Stimulated activated CD8-positive, alpha-beta memory T cell treated with anti-CD3 and anti-CD28 coated beads, Interleukin-2, amount 100 ng/mL, for 1 hour (primary cell): ENCODE measurements at places on chromosomes 6 and 20.

DNA sequence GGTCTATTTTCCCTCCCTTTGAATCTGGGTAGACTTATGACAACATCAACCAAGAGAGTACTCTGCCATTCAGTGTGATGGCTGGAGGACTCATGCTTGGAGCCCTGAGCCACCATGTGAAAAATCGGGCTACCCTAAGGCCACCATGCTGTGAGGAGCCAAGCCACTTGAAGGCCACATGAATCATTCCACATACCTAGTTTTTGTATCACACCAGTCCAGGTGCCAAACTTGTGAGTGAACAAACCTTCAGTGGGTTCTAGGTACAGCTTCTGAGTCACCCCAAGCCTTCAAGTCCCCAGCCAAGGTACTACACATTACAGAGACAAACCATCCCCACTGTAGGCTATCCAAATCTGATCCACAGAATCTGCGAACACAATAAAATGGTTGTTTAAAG, 37.4 kb upstream of the E2F3 start:
- DNase-seq: no peak

DNA sequence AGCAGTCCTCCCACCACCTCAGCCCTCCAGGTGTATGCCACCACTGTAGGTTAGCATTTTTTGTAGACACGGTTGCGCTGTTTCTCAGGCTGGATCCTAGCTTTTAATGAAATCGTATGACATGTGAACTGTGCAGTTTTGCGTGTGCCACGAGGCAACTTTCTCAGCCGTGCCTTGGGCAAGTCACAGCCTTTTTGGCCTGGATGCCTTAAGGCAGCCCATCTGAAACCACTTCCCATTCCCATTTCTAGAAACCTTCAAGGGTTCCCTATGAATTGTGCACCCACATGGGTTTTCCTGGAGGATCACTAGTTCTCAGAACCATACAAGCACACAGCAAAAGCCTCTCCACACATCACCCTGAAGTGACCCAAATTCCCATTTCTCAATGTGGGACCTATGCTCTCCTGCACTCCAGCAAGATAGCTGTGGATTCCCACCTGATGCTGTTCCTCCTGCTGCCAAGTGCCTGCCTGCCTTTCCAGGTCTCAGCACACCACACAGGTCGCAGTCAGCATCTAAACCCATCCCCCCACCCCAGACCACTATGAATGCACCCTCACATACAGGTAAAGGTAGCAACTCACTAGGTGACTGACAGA, 28.9 kb downstream of the SNX5 start:
- DNase-seq: no peak

- no peak for DNase-seq
Observed at GRCh38 chr20:62607366-62608217, 34.7 kb upstream of the SLCO4A1 start.

DNA sequence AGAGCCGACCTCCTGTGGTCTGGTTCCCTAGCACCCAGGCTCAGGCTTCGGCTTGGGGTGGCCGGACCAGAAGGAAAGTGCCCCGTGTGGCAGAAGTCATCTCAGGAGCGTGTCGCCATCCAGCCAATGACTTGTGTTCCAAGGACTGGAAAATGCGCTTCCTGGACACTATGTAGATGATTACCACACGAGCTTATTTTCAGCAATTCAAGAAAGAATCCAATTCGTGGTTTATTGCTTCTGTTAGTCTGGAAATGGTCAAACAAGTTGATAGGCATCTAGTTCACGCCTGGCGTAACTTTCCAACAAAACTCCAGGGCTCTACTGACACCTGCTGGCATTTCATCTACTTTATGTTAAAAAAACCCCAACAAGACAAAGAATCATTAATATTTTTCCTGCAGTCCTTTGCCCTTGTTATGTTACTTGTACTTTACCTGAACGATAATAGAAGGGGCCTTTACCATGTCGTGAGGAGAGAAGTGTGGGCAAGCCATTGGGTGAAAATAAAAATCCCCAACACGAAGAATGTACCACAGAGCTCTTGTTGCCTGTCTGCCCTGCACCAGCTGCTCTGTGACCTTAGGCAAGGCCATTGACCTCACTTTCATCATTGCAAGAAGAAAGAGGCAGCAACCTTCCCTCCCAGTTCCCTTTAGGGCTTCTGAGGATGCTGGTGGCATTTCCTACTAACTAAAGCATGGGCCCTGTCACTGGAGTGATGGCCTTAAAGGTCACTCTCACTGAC, 154.7 kb upstream of the LAMP5 start:
- no peak for DNase-seq

DNA sequence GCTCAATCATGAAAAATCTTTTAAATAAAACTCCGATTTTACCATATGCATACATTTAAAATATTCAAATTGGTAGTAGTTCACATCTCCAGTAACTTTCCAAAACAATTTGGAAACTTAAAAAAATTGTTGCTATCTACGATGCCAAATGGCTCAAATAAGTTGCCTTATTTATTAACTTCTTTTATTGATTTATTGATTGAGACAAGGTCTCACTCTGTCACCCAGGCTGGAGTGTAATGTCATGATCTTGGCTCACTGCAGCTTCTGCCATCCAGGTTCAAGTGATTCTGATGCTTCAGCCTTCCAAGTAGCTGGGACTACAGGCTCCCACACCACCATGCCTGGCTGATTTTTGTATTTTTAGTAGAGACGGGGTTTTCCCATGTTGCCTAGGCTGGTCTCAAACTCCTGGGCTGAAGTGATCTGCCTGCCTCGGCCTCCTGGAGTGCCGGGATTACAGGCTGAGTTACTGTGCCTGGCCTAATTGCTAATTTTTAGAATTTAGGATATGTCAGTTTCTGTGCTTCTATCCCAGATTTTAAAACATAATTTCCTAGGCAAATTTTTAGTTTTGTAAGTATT, 12.9 kb downstream of the NKX2-4 start:
- DNase-seq: no peak

GRCh38 chr20:25538838-25539665, 46.3 kb downstream of the NINL start:
- DNase-seq: no peak

GRCh38 chr20:59148701-59149493, 14.7 kb upstream of the ZNF831 start:
- no peak for DNase-seq

- no peak for DNase-seq
Observed at GRCh38 chr20:4956200-4956810, 45.0 kb downstream of the SLC23A2 start.
